ENCODE measurements at places on chromosomes 1 and 21.
A peak's percentile ranks its signal among the peaks of the same experiment; 100 is the strongest.

- no peak for DNase-seq
These were observed 501.6 kb downstream of the NPHP4 start for GRCh38 chr1:5490635-5491034.

GRCh38 chr1:38235705-38236104 lies 189.1 kb upstream of the POU3F1 start:
- DNase-seq: no peak

DNA sequence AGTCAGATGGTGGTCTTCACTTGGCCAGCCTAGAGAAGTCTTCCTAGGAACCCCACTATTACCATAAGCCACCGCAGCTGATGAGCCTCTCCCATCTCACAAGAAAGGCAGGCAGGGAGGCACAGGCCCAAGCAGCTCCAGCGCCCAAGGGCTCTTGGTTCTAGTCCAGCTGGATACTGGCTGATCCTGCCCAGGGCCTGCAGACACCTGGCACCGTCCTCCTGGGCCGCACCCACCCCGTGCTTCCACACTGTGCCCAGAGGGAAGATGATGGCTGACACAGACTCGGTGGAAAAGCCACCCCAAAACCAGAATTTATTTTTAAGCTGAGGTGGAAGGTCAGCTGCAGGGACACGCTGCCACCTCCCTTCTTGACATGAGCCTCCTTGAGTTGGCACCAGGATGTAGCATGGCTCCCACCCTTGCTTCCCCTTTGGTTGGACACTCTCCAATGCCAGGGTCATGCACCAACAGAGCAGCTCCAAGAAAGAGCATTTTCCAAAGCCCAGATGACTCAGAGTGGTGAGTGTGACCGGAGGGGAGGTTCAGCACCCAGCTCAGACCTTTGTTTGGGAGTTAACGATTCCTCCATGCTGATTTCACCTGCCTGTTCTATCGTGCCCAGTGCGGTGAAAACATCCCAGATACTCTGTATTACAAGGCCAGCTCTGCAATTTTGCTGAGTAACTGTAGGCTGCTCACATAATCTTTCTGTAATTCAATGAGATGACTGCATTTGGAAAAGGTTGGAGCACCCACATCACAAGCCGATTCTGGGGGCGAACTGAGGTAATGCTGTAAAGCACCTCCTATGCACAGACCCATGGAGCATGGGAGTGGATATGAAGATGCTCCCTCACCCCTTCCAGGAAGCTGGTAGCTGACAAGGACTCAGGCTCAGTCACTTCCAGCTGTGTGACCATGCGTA lies 63.1 kb upstream of the SLC2A1 start:
- no peak for DNase-seq

DNA sequence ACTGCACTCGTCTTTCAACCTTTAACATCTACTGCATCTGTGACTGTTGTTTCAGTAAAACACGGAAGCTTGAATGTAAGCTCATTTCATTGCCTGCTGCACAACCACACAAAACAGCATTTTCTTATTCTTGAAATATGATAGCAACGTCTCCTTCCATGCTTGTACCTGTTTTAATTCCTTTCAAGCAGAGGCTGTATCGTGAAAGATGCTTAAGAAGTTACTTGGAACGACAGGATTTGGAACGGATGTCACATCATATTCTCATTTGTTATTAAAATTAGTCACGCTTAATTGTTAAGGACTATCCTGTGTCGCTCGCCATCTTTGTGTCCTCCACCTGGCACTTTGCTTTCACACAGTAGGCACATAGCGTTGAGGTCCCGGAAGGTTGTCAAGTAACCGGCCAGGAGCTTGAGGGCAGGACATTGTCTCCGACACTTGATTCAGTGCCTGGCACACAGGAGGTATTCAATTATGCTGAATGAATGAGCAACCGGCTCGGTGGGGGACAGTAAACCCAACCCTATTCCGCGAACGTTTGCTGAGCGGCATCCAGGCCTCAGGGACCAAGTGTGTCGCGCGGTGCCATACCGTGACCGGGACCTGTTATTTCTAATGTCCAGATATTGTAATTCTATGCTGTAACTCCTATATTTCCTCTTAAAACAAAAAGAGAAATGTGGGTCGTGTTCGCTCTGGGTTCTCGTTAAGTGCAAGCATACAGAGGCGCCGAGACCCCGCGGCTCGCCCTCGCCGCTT lies 499 bp upstream of the SH3GLB1 start:
- no peak for DNase-seq

GRCh38 chr1:92843429-92844352 lies 11.9 kb downstream of the RPL5 start:
- DNase-seq: no peak

DNA sequence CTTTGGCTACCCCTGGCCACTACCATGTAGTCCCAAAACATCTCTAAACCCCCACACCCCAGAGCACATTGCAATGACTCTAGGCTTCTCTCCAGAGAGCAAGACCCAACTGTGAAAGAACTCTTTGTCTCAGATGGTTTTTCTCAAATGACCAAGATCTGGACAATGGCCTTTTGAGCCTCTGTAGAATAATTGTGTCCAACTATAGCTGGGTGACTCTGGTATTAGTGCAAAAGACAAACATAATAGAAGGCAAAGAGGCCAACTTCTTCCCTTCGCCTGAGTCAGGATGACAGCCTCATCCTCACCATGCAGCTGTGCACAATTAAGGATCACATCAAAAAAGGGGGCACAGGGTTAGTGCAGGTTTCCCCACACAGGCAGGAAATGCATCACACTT lies 139.6 kb downstream of the BRINP2 start:
- DNase-seq: no peak

GRCh38 chr1:151832318-151832980 lies 847 bp upstream of the RORC start:
- peak; percentile 27 for DNase-seq

DNA sequence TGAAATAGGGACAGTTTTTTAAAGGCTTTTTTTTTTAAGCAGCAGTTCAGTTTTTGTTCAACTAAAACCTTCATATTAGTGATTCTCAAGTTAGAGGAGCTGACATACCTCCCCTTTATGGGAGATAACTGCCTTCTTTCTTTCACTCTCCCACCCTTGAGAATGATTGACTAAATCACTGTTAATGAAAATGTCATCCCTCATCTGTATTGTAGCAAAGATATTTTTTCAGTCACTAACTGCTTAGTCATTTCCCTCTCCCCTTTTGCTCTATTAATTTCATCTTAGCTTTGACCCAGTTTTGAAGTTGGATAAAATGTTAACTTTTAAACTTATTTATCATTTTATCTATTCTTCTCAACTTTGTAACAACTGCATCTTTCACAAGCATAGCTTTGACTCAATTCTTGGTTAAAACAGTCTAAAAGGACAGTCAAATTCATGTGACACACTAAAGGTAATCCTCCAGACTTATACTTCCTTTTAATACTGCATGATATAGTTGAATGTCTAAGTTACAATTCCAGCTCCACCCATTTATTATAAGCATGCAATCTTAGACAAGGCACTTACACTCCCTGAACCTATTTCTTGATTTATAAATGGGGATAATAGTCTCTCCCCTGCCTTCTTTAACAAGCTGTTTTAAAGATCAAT lies 17.1 kb downstream of the CAPZA1 start:
- DNase-seq: no peak

DNA sequence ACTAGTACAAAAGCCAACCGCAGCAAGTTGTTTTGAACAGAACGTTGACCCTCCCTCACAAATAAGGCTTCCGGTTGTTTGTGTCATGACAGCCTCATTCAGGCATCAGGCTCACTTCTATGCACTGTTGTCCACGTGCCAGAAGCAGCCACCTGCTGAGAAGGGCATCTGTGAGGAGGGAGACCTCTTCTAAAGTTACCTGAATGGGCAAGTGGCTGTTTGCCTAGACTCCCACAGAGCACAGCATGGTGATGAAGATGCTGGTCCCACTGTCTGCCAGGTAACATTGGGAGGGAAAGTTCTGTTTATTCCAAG lies 176.1 kb downstream of the CLIC6 start:
- no peak for DNase-seq

GRCh38 chr21:27719226-27719625 lies 752.3 kb upstream of the ADAMTS5 start:
- no peak for DNase-seq

DNA sequence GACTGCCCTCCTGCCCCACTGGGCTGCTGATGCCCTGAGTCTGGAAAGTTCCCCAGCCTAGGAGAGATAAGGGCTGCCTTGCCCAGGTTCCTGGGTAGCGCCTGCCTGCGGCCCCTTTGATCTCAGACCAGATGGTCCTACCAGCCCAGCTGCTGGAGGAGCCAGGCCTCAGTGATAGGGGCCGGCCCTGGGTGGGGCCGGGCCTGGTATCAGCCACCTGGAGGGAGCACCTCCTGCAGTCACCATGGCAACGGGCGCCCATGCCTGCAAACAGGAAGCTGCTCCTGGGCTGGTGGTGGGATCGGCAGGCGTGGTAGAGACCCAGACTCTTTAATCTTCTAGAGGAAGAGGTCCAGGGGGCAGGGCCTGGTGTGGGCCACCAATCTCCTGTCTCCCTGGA lies 119.7 kb upstream of the WNT4 start:
- no peak for DNase-seq

GRCh38 chr1:68429233-68429808 lies 20.4 kb downstream of the RPE65 start:
- no peak for DNase-seq

DNA sequence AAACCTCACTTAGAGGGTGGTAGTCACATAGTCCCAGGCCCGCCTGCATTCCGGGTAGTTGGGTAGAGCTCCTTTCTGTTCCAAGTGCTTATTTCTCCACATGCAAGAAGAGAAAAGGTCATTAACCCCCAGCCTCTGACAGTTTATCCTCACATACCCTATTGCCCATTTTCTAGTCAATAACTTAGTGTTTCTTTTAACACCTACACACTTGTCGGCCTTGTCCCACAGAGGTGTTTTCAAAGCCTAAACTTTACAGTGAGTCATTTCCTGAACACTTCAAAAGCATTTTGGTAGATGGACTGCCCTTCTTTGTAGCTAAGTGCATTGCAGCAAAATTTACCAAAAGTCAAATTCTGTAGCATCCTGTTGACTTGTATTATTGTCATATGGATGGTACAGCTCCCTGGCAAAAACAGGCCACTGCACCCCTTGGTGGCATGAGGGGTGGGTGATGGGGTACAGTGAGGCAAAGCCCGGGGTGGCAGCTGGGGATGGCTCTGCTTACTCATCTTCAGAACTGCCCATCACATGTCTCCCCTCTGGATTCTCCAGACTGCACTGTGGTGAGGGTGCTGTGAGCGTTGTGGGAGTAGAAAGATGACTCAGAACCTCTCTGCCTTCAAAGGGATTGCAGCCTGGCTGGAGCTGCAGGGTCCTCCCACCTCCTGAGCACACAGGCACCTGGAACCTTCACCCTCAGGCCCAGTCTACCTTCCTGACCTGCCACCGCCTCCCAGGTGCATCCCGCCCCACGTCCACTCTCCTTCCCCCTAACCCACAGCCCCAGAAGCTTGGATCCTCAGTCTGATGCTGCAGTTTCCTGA lies 45.8 kb upstream of the DMRTB1 start:
- DNase-seq: peak; percentile 27

GRCh38 chr1:5108740-5109139 lies 454.3 kb downstream of the AJAP1 start:
- no peak for DNase-seq

- no peak for DNase-seq
These were observed 14.8 kb downstream of the NUCKS1 start for GRCh38 chr1:205735218-205735617.

- no peak for DNase-seq
These were observed 15.1 kb downstream of the FOXJ3 start for GRCh38 chr1:42319871-42320484.

DNA sequence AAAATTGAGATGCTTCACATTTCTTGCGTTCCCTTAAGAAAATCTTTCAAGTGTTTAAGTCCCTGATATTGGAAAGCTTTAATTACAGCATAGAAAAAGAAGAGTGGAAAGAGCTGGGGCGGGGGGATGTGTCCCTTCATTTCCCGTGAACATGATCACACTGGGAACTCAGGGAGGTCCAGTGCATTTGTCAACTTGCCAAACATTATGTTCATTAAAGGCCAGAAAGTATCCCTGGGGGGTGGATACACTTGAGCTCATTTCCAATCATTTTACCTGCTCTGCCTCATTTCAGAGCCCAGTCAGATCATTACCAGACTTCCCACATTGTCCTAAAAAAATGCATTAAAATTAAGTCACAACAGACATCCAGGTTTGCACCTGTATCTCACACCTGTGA lies 123.6 kb upstream of the KCNJ15 start:
- DNase-seq: no peak

DNA sequence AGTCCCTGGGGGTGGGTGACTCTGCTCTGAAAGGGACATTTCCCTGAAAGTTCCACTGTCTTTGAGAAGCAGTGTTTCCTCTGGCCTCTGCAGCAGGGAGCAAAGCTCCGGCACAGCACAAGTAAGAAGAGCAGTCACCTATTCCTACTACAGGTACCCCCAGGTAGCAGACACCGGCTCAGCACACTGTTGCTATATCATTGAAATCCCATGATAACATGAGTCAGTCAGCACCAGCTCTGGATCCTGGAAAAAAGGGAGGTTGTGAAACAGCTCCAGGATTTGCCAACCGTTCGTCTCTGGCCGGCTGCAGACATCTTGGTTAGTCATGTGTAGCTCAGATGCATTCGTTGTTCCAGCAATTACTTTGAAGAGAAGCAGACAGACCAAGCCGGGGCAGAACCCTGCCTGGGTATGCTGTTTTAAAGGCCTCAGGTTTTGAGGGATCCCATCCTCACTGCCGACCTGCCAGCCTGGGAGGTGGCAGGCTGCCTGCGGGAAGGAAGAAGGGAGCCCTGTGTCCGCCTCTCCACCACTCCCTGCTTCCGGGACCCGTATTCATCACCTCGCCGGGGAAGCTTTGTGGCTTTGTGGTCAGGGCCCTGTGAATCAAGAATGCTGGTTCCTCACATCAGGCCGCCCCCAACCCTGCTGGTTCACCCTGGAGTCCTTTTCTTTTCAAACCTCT lies 139.2 kb downstream of the CLIC6 start:
- DNase-seq: peak; percentile 81

DNA sequence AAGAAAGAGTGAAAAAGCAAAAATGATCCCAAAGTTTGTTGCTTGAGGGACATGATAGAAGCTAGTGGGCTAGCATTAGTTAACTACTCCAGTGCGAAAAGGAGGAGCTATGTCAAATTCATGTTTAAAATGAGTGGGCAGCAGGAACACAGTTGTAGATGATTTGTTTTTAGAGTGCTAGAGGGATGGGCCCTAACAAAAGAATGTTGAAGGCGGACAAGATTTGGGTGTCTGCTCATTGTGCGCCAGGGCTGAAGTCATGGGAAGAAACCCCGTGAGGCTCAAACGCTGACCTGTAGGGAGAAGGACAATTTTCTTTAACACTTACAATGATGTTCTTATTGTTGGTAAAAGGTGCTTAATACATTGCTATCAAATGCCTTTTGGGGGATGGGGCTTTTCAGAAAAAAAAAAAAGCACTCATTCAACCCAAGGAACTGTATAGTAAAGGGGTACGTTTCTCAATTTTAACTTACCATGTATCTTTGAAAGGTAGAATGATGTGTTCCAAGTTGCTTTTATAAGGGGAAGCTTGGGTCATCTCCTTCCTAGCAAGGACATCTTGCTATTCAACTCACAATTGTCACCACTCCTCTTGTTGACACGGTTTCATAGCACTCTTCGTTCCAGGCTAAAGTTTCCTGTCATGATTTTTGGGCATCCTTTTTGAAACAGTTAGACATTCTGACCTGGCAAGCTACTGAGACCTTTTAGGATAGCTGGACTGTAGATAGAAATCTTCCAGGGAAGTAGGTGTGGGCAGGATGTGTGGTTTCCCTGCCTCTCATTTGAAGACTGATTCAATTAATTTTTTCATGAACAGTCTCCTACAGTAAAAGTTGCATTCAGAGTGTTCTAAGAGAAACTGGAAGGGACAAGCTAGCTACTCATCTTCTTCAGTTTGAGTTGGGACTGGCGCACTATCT lies 53.0 kb upstream of the CNN3 start:
- no peak for DNase-seq
